T-cell (primary cell): ENCODE measurements at places on chromosomes 1 and 21.
A peak's percentile ranks its signal among the peaks of the same experiment; 100 is the strongest.

- no peak for DNase-seq
These were observed 416.6 kb downstream of the RWDD3 start for GRCh38 chr1:95650631-95651030.

GRCh38 chr1:68065766-68066165 is 15.3 kb upstream of the DIRAS3 start:
- no peak for DNase-seq

DNA sequence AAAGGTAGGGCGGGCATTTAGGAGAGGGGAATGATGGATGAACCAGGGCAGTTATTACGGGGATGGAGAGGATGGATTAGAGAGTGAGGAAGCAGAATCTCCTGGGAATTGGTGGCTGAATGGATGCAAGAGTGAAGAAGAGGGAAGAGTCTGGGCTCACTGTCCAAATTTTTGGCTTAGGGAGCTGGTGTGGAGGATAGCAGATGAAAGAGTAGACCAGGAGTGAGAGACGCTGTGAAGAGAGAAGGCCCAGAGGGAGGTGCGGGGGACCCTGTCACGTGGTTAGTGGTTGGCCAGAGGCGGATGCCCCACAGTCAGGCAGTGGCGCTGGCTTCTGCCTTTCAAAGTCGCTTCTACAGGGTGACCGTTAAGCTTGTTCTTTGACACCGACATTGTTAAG is 78.4 kb downstream of the PEX14 start:
- no peak for DNase-seq

GRCh38 chr1:67916140-67916886 is 83.0 kb upstream of the GNG12 start:
- DNase-seq = no peak

DNA sequence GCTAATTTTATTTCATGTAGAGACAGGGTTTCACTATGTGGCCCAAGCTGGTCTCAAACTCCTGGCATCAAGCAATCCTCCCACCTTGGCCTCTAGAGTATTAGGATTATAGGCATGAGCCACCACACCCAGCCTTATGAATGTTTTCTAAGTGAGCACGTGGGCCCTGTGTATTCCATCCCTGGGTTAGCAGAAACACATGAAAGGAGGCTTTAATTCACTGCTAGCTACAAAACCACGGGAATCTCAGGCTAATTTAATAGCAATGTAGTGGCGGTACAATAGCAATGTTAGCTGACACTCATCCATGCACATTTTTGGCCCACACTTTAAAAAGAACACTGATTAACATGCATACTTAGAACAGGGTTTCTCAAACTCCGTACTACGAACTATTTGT is 32.0 kb downstream of the VTCN1 start:
- no peak for DNase-seq

DNA sequence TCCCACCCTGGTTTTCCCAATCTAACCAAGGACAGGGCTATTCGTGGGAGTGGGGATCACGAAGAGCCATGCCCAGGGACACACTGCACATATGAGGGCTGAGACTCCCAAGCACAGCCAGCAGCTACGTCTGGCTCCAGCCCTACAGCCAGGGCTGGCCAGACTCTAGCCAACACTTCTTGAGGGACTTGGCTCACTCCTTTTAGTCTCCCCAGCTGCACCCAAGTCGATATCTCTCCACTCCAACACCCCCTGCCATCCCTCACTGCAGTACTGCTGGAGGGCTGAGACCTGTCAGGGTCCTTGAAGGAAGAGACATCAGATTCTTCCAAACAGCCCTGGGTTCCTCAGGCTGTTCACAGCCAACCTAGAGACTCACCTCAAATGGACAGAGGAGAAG is 62.6 kb downstream of the CD46 start:
- DNase-seq = no peak

GRCh38 chr1:2523191-2523890 is 3.1 kb downstream of the PANK4 start:
- DNase-seq = no peak

- no peak for DNase-seq
These were observed 10.2 kb upstream of the USP48 start for GRCh38 chr1:21793104-21793503.

DNA sequence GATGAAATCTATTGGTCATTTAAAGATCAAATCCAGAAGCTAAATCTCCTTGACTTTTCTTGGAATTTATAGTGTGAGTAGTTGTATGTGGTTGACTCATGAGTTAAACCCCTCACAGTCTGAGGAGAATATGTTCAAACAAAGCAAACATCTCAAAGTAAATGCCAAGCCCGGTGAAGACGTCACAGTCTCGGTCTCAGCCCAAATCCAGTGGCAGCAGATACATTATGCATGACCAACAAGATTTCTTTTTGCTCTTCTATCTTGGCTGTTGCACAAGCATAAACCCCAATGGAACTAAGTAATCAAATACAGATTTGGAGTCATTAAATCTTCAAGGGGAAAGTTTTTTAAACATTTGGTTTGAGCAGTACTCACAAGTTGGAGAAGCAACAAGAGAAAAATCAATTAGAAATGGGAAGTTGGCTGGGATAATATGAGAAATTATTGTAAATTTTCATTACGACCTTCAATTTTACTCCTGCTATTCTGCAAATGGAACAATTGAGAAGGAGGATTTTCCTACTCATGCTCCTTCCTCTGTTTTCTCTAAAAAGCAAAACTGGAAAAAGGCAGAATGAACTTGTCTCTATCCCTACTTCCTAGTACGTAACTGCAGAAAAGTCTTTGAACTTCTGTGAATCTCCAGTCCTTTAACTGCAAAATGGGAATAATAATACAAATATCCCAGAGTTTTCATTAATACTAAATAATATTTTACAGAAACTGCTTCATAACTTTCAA is 575.8 kb downstream of the NUF2 start:
- DNase-seq = no peak

DNA sequence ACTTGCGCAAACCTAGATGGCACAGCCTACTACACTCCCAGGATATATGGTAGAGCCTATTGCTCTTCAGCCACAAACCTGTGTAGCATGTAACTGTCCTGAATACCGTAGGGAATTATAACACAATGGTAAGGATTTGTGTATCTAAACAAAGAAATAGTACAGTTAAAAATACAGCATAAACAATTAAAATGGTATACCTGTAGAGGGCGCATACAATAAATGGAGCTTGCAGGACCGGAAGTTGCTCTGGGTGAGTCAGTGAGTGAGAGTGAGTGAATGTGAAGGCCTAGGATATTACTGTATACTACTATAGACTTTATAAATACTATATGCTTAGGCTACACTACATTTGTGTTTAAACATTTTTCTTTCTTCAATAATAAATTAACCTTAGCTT is 99.3 kb downstream of the PLD5 start:
- no peak for DNase-seq

- DNase-seq = no peak
These were observed 1.3 kb downstream of the FCGR2A start for GRCh38 chr1:161506336-161507223.

- DNase-seq = no peak
These were observed 2.6 kb upstream of the C1orf141 start for GRCh38 chr1:67137307-67137753.

DNA sequence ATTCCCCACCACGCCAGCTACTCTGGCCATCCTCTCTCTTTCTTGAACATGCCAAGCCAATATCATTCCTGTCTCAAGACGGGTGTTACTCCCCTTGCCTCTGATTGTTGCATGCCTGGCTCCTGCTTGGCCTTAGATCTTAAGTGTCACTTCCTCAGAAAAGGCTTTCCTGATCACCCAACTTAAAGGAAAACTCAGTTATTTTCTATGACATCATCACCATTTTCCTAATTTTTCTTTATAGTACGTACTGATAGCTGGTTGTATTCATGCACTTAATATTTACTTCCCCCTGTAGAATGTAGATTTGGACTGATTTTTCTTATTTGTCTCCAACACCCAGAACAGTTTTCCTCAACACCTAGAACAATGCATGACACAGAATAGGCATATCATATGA is 123.8 kb upstream of the TSPAN2 start:
- no peak for DNase-seq

GRCh38 chr1:78843111-78843510 is 163.4 kb downstream of the ADGRL4 start:
- no peak for DNase-seq

GRCh38 chr1:81681601-81682266 is 119.0 kb upstream of the ADGRL2 start:
- DNase-seq = no peak

GRCh38 chr21:44399151-44399954 is 45.9 kb downstream of the TRPM2 start:
- DNase-seq = no peak

DNA sequence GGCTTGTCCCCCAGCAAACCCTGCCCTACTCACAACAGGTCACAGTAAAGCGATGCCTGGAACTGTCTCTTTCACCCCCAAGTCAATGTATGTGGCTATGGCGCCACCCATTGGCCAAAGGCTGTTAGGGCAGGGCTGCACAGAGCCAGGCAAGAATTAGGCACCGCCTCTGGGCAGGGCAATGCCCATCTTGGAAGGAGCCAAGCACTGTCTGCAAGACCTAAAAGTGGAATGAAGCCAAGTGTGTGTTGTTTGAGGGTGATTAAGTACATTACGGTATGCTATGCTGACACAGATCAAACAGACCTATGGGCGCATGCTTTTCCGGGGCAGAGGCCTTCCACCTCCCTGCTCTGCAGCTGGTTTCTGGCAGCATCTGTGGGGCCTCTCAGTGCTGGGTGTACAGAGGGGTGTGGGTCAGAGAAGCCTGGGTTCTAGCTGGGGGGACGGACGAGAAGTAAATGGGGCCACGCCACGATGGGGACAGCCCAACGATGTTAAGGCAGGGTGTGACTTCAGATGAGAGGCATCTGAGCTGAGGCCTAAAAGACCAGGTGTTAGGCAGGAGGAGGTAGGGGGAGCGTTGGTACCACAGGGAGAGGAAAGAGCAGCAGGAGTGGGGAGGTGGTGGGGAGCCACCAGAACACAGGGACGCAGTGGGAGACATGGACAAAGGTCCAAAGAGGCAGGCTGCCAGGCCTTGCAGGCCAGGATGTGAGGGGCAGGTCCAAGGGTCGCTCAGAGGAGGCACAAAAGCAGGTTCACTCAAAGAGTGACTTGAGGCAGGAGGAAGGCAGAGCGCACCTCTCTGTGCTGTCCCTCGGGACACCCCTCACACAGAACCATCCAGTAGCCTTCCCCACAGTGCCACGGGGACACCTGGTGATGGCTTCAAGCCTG is 49.8 kb downstream of the ACOT7 start:
- peak; percentile 60 for DNase-seq

DNA sequence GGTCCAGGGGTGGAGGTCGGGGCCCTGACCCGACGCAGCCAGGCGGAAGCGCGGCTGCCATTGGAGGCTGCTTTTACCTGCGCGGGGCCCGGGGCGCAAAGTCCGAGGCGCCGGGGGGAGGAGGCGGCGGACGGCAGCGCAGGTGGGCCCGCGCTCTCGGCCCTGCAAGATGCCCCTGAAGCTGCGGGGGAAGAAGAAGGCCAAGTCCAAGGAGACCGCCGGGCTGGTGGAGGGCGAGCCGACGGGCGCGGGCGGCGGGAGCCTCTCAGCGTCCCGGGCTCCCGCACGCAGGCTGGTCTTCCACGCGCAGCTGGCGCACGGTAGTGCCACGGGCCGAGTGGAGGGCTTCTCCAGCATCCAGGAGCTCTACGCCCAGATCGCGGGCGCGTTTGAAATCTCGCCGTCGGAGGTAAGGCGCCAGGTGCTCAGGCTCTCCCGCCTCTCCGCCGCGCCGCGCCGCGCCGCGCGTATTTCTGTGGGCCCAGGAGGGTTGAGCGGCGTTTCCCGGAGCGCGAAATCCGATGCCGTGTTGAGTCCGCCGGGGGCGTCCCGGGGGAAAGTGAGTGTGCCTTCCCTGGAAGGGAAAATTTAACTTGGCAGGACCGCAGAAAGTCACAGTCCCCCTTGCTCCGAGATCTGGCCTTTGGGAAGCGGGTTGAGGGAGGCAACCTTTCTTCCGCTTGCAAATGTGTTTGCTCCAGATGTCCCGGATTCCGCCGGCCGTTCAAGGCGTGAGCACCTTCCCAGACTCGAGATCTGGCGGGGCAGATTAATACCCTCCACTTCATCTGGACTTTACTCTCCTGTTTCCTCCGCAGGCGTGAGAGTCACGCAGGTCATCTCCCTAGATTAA is at the start of gene GIPC2:
Gene GIPC2 (plus strand): TSS at position 41 of the 853 bp plus-strand sequence. CDS start 129 bp downstream, at position 170.
- peak; percentile 7 for DNase-seq

DNA sequence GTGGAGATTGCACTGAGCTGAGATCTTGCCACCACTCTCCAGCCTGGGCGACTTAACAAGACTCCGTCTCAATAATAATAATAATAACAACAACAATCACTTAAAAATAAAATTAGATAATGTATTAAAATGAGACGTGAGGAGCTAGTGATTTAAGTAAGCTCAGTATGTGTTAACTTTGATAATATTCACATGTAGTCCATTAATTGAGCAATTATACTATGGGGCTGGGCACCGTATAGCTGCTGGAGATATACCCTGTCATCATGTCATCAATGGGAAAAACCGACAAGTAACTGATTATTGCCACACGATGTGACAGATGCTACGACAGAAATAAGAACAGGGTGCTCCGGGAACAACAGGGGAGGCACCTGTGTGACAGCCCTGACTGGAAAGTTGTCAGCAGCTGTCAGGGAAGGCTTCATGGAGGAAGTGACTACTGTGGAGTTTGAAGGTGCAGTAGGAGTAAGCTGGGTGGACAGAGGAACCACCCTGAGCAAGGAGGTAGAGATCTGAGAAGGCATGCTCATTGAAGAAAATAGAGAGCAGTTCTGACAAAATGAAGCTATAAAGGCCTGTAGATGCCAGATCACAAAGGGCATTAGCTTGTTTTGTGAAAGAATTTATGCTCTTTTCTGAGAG is 924 bp upstream of the CAMSAP2 start:
- no peak for DNase-seq

DNA sequence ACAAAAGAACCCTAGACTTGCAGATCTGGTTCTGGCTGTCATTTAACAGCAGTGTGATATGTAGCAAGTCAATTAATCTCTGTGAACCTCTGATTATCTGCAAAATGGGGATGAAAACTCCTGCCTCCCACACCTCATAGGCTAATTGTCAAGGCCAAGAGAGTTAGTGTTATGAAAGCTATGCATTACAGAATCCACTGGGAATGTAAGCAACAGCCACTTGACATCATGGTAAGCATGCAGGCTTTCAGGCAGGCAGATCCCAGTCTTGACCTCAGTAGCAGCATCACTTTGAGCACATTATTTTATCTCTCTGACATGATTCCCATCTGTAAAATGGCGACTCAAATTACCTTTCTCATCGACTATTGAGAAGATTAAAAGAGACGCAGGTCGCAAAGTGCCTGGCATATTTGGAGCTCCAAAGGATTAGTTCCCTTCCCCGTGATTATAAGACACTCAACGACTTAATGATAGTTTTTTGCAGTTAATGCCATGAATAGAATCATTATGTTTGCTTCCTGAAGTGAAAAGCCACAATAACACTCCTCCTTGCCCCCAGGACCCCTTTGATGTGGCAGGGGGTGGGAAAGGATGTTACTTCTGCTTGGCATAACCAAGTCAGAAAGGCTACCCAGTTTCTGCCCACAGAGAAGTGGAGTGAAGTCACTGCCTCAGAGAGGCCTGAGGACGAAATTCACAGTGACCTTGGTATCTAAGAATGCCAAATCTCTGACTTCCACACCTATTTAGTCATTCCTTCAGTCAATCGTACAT is 273.0 kb upstream of the NFIA start:
- no peak for DNase-seq

GRCh38 chr1:230176326-230176725 is 109.3 kb downstream of the GALNT2 start:
- DNase-seq = no peak
